Spinal cord (tissue), 10 donors: ENCODE measurements at places on chromosomes 3 and 15. TPM values are rescaled to one million over a fixed set of nuclear protein-coding genes. Genes with fewer than 3 reads are reported as not detected.

- no peak for DNase-seq
These were observed 175.5 kb downstream of the CFAP20DC start for GRCh38 chr3:58874248-58874741.

GRCh38 chr3:2944628-2945027 lies 165.5 kb downstream of the IL5RA start:
- DNase-seq = no peak

DNA sequence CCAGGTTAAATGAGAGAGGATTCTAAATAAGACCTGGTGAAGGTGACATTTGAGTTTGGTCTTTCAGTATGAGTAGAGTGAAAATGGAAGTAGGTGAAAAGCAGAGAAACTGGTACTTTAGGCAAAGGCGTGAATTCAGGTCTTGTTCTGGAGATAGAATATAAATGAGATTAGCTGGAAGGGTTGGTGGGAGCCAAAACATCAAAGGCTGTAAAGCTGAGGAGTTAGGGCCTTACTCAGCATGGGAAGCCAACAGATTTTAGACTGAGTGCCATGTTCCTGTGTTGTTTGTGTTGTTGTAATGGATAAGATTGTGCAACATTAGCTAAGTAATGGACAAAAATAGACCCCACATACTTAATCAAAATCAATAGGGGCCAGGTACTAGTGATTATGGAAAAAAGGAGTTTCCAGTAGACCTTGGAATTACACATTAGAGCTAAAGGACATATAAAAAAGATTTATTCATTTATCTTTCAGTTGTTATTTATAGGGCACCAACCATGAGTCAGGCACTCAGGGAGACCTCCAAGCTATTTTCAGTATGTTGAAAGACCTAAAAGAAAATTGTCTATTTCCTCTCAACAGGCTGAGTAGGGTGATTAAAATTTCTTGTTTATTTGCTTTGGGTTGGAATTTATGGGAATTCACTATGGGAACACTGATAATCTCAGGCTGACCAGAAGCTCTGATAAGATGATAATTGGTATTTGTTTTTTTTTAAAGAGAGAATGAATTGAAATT lies 20.8 kb downstream of the ARL14 start:
- no peak for DNase-seq

Gene ADAMTS7
- 20.4 TPM for polyA plus RNA-seq

DNA sequence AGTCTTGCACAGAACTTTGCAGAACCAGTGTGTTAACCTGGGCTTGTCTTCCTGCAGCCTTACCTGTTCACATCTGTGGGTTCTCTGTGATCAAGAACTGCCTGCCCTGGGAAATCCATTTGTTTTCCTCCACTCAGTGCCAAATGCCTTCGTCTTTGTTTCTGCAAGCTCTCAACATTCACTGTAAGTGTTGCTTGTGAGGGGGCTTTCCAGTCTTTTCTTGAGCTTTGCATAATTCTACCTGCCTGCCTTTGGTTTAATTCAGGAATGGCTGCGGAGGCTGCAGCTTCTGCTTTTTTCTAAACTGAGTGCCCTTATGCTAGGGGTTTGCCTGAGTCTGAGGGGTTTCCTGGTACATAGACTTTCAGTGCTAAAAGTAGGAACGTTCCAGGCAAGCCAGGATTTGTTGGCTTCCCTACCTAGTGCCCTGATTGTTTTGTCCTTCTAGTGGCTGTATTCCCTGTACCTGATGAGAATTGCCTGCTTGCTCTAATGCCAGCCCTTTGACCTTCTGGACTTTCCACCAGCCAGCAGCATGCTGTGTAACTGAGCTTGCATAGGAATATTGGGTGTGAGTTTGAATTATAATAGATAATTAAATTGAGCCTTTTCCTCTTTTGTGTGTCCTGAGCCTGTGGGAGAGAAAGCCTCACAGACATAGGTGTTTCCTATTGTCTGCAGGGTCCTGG lies 96.6 kb upstream of the CLSTN2 start:
- DNase-seq = no peak

DNA sequence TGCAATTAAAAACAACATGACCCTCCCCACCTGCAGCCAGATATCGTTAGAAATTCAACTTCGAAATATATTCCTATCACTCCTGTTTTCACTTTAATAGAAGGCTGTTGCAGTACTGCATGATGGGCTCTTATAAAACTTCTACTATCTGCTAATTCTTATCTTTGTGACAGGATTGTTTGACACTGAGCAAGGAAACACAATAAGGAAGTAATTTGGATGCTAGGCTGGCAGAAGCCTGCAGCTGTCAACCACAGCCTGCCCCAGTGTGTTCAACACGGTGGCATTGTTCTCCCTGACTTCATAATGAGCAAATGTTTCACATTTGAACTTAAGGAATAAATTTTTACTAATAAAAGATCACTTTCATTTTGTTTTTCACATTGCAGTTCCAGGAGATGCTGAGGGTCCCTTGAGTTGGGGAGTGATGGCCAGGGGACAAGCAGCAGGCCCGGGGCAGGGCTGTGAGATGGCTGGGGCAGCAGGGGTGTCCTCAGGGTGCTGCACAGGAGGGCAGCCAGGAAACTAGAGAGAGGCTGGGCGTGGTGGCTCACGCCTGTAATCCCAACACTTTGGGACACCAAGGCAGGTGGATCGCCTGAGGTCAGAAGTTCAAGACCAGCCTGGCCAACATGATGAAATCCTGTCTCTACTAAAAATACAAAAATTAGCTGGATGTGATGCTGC lies 64.8 kb upstream of the SEC61A1 start:
- no peak for DNase-seq

- no peak for DNase-seq
These were observed 226.8 kb downstream of the MAGI1 start for GRCh38 chr3:65811892-65812291.

Gene RETNLB
- not detected for polyA plus RNA-seq

- DNase-seq = peak; percentile 54
These were observed 294.1 kb downstream of the NTRK3 start for GRCh38 chr15:87962428-87962827.

Gene ATP10A
- polyA plus RNA-seq = 3.6 TPM

DNA sequence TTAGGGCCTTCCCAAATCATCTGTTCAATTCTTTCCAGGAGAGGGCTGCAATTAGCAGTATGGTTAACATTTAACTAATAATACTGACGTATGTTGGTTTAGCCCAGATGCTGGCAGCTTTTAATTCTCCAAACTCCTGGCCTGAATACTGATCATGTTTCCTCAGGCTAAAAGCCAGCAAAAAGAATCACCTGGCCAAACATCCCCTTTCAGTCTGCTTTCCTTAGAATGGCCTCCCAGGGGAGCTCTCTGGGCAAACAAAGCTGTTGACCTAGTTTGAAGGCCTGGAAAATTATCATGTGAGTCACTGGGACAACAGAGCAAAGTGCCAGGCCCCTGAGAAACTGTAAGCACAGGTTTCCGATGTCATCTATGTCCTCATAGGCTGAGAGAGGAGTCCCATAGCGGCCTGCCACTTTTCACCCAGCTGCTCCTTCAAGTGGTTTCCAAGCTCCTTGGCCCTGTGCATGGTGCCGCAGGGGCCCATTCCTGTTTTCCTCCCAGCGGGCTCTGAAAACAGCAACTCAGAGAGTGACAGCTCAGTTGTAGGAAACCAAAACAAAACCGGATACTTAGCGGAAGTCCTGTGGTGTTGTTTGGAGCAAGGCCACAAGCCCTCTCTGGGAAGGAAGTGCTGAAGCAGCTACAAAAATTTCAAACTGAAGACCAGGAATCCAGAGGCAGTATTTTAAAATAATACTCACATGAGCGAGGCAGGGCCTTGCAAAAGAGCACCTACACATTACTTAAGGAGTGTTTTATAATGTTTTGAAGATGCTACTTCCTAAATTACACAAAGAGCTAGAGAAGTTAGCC lies 36.5 kb upstream of the RAB11A start:
- peak; percentile 71 for DNase-seq

DNA sequence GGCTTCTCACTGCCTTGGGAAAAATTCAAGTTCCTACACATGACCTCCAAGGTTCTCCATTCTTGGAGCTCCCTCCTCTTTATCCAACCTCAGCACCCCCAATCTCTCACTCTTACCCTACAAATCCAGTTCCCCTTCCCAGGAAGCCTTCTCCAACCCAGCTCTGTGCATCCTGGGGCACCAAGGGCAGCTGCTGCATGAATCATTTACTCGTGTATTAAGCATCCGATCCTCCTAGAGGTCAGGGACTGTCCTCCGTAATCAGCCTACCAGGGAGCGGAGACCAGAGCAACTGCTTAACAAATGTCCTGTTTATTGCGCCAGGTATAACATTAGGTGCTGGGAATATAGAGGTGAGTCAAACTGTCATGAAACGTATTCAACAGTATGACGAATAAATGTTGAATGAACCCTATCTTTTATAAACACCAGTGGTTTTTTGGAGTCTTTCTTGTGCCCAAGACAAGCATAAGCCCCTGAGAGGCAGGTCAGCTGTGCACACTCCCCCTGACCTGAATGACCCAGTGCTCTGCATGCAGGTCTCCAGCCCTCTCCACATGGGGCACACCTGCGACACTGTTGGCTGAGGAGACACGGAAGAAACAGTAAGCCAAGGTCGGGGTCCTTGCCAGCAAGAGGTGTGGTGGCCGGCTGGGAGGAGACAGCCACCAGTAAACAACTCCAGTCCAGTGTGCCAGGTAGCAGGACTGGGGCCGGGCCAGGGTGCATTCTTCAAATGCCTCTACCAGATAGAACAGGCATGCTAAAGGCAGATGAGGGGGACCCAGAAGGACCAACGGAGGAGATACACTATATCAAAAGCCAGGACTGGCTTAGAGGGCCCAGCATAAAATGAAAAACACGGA lies 27.6 kb downstream of the ANP32A start:
- no peak for DNase-seq
